ENCODE measurements at places on chromosomes 1 and 21.

DNA sequence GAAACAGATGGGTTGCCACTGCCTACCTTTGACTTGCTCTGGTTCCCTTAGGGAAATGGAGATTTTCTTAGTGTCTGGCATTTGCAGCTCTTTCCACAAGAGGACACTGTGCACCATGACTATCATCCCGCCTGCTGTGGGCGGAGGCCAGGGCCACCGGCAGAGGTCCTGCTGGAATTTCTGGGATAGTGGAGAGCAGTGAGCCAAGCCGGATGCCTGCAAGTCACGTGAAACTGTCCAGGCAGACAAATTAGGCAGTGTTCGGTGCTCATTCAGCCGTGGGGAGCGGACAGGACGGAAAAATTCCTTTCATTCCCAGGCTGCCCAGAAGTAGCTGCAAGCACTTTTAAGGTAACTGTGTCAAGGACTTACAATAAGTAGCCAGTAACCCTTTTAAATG lies 43.4 kb downstream of the IGSF5 start:
- no peak for DNase-seq

DNA sequence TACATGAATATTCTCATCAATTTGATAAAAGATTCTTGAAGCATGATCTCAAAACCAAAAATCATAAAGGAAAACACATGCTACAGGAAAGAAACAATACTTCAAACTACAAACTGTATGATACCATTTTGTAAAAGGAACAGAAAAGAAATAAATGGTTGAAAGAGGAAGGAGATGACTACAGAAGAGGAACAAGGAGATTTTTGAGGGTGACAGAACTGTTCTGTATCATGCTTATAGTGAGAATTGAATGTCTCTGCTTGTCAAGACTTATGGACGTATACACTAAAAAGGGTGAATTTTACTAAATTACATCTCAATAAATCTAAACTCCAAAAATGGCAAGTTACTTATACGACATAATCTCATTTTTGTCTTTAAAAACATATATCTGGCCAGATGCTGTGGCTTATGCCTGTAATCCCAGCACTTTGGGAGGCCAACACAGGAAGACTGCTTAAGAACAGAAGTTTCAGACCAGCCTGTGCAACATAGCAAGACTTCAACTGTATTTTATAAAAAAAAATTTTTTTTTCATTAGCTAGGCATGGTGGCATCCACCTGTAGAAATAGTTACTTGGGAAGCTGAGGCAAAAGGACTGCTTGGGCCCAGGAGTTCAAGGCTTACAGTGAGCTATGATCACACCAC lies 125.4 kb downstream of the EIF4G3 start:
- DNase-seq = no peak

DNA sequence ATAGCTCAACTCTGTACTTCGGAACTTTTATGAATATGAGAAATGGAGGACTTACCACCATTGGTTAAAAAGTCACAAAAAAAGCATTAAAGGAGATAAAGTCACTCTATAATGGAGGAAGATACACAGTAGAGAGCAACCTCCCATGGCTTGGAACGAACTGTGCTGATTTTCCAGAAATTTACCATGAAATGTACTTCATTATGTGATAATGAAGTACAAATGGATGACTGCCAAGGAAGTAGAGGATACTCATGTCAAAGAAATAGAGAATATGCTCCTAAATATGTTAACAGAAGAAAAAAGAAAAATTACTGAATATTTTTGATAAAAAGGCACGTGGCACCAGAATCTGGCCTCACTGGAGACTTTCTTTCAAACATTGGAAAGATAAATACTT lies 23.6 kb upstream of the PLA2G2E start:
- DNase-seq = no peak

- DNase-seq = no peak
Observed at GRCh38 chr1:56532350-56532683, 47.0 kb downstream of the PLPP3 start.

DNA sequence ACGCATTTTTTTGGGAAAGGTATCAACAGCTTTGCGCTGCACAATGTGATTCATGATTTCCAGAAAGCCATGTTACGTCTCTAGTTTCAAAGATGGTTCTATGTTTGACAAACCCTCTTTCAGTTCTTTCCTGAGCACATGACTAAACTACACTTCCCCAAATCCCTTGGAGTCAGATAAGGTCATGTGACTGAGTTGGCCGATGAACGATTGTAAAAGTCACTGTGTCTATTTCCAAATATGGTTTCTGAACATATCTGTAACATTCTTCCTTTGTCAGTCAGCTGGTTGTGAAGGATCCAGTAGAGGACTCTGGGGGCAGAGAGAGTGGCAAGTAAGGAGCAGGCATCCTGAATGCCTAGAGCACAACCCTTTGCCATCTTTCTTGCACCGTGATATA lies 35.4 kb downstream of the TMPRSS15 start:
- no peak for DNase-seq

- no peak for DNase-seq
Observed at GRCh38 chr1:117127795-117128194, 6.2 kb upstream of the TRIM45 start.

- no peak for DNase-seq
Observed at GRCh38 chr21:36684957-36685714, 13.8 kb upstream of the SIM2 start.

DNA sequence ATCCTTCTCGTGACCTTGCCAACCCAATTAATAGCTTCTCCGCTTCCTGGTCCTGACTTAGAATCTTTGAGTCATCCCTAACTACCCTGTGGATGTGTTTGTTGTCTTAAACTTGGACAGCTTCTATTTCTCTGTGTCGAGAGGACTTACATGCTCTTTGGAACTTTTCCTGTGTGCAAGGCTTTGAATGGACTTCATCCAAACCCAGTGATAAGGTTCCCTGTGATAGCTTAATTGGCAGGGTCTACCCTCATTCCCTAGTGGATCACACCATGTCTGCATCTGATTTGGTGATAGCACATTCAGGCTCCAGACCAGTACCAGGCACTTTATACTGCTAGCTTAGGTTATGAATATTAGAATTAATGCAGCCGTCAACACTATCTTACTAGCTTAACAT lies 378.2 kb upstream of the KAZN start:
- DNase-seq = no peak

- peak; percentile 69 for DNase-seq
Observed at GRCh38 chr1:151157067-151157531, 650 bp downstream of the TNFAIP8L2 start.

DNA sequence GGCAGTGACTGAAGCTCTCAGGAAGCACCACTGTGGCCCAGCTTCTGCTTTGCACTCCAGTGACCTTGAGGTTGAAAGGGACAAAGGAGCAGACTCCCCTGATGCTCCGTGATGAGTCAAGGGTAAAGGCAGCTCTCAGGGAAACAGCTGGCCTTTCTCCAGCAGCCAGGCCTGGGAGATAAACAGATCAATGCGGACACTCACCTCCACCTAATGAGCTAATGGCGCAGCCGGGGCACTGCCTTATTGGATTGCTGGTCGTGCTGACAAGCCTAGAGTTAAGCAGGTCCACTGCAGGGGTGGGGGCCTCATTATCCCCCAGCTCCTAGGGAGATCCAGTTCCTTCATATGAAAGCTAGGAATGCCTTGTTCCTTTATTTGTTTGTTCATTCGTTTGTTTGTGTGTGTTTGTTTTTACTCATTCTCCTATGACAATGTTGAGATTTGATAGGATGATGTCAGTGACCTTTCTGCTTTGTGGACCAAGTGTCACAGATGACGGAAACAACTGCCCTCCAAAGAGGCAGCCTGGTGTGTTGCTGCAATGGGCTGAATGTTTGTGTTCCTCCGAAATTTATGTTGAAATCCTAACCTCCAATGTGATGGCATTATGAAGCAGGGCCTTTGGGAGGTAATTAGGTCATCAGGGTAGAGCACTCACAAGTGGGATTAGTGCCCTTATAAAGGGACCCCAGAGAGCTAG lies 141.4 kb upstream of the BEND5 start:
- no peak for DNase-seq

DNA sequence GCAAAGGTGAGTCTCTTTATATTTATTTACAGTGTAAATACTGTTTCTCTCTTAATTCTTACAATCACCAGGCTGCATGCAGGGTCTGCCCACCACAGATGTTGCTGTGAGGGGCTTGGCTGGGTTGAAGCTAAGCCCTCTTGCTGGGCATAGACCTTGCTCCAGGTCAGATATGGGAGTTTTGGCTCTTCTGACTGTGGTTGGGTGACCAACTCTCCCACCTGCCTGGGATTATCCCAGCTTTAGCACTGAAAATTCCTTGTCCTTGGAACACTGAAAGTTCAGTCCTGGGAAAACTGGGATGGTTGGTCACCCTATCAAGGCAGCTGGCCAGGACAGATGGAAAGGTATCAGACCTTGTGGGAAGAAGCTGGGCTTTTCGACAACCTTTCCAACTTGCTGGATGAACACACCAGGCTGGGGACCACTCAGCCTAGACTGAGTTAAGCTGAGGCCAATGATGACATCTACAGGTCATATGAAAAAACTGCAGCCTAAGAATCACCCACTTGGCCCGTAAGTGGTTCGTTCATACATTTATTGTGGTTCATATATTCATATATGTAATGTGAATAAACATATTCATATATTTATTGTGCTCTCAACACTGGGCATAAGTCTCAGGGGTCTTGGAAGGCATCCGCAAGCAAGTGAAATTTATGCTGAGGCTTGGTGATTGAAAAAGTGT lies 26.6 kb upstream of the HPDL start:
- DNase-seq = peak; percentile 63

DNA sequence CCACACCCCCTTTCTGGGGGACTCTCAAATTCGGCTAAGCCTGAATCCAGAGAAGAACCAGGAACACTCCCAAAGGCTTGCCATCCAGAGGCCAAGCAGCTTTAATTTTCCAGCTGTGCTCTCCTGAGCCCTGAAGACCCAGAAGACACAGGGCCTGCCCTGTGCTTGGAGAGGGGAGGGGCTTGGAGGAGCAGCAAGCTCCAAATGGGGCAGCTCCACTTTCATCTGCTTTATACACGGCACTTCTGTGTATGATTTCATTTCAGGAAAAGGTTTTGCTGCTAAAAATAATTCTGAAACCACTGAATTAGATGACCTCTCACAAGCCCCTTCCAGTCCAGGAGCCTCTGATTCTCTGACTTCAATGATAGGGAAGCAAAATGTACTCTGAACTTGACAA lies 39.2 kb upstream of the CTTNBP2NL start:
- DNase-seq = no peak

GRCh38 chr1:24981631-24982005 lies 51.5 kb upstream of the RUNX3 start:
- DNase-seq = no peak

- no peak for DNase-seq
Observed at GRCh38 chr1:70963374-70963773, 84.2 kb downstream of the PTGER3 start.

DNA sequence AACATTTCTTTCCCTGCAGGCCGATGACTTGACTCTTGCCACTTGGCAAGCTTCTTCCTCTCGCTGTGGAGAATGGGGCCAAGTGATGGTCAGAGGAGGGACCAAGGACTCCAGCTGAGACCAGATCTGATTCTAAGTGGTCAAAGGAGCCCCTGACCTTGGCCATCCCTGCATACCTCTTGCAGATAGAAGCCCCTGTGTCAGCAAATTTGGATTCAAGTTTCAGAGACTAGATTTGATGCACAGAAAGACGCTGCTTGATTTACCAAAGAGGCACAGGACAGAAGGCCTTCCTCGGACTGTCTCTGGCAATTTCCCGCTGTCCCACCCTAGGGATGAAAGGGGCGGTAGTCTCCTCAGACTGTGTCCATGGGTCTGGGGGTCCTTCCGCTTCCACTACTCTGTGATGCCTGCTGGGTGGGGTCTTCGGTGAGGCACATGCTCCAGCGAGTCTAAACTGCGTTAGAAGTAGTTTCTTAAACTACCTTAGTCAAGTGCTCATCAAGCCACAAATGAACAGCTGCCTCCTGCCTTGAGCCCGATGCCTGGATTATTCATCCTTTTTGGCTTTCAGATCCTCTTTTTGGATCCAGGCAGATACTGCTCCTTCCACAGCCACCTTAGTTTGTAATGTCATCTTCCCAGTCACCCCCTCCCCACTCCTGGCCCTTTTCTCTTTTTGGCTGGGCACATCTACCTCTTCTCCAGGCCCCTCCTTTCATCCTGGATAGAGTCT lies 31.8 kb upstream of the RBM15 start:
- DNase-seq = no peak

- no peak for DNase-seq
Observed at GRCh38 chr21:45846373-45847160, 135.0 kb upstream of the COL6A1 start.

DNA sequence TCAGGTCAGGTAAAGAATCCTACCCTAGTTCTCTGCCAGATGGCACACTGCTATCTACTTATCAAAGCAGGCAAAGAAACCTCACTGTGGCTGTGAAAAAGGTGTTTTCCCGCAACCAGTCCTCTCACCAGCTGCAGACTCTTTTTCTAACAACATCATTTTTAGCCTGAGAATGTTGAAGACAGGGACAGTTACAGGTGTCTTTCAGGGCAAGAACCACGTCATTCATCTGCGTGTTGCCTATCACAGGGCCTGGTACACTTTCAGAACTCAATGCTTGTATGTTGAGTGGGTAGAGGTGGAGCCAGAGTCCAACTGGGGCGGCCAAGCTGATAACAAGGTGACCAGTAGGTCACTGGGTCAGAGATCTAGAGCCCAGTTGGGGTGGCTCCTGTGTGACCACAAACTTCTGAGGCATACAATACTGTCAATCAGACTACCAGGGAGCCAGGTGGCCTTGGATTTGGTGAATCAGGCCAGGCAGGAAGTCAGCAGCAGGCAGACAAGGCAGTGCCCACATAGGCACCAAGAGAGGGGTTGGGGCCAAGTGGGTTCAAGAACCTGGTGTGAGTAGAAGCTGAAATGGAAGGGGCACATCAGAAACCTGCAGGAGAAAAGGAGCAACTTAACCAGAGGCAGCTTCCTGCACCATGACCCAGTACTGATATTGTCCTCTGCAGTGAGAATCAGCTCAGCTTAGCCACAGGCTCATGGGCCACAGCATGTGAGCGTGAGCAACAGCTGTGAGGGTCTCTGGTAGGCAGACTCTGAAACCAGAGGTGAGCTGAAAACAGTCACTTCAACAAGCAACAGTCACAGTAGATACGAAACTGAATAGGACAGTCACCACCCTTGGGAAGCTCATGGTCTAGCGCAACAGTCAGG lies 123.6 kb downstream of the DTL start:
- DNase-seq = peak; percentile 34

DNA sequence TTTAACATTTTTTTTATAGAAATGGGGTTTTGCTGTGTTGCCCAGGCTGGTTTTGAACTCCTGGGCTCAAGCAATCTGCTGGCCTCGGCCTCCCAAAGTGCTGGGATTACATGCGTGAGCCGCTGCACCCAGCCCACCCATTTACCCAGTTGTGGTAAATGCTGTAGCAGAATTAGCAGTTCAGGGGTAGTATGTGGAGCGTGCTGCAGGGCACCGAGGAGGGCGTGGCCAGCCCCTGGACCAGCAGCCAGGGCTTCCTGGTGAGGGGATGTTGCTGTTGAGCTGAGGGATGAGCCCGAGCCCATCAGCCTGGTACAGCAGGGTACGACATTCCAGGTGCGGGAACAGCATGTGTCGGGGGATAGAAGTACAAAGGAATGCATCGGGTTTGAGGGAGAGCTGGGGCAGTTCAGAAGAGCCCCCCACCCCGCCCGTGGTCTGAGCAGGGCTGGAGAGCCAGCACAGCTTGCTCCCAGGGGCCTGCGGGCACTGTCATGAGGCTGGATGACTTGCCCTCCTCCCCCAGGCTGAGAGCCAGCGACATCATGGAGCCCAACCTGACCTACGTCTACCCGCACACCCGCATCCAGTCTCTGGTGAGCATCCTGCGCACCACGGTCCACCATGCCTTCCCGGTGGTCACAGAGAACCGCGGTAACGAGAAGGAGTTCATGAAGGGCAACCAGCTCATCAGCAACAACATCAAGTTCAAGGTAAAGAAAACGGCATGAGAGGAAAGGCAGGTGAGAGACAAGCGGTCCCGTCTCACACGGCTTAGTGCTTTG lies 11.9 kb downstream of the NPPA start:
- no peak for DNase-seq

Measured in naive thymus-derived CD8-positive, alpha-beta T cell (primary cell).